ENCODE measurements at places on chromosomes 13 and 19. TPM values are rescaled to one million over a fixed set of nuclear protein-coding genes. Genes with fewer than 3 reads are reported as not detected.

MYH14 gene
- 0.39 TPM for total RNA-seq

KLF2 gene
- total RNA-seq = 2.8 TPM

LRG1 gene
- total RNA-seq = not detected

OSCAR gene
- not detected for total RNA-seq

LYPD5 gene
- 0.59 TPM for total RNA-seq

ZNF738 gene
- total RNA-seq = 11.3 TPM

AMER2 gene
- not detected for total RNA-seq

AP2A1 gene
- 65.5 TPM for total RNA-seq

ZNF575 gene
- total RNA-seq = 0.20 TPM

MAG gene
- not detected for total RNA-seq

RNF113B gene
- total RNA-seq = not detected

MEF2B gene
- total RNA-seq = not detected

DAND5 gene
- not detected for total RNA-seq

PSG3 gene
- not detected for total RNA-seq

BIVM gene
- 13.3 TPM for total RNA-seq

CACNG6 gene
- total RNA-seq = 0.10 TPM

SHKBP1 gene
- total RNA-seq = 31.0 TPM

TTYH1 gene
- not detected for total RNA-seq

All from RPMI7951 (cell line).